ENCODE measurements at places on chromosomes 12 and 14. TPM values are rescaled to one million over a fixed set of nuclear protein-coding genes. Genes with fewer than 3 reads are reported as not detected.

DNA sequence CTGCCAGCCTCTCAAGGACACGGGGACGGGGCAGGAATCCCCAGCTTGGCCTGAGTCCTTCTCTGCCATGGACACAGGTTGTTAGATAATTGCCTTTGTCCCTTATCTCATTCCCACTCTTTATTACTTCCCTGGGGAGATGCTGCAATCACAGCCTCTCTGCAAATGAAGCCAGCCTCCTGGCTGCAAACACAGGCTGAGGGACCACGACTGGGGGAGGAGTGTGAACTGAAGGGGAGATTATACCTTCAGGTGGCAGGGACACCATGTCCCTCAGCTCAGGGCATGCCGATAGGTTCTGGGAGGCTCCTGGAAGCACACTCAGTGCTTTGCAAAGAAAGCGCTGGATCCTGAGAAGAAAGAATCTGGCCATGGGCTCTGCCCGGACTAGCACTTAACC is 16.1 kb upstream of the CHGA start:
- peaks cover 14% of the 10 kb centered on the region for H3K4me1 ChIP-seq
- no peak for DNase-seq
- H3K4me3 ChIP-seq: no peak overlapping the region
- H3K36me3 ChIP-seq: no peaks in the 10 kb centered on the region

GRCh38 chr14:74941676-74942097 is 13.7 kb downstream of the PGF start:
- no peaks in the 10 kb centered on the region for H3K27me3 ChIP-seq
- H3K4me1 ChIP-seq: peaks cover 25% of the 10 kb centered on the region

GRCh38 chr14:80055667-80056496 is 155.4 kb downstream of the DIO2 start:
- no peak overlapping the region for H3K27ac ChIP-seq
- no peaks in the 10 kb centered on the region for H3K36me3 ChIP-seq
- no peaks in the 10 kb centered on the region for H3K4me1 ChIP-seq
- no peak for DNase-seq
- H3K27me3 ChIP-seq: peaks cover 7% of the 10 kb centered on the region
- H3K4me3 ChIP-seq: no peak overlapping the region

Gene AJUBA
- 1.0 TPM for total RNA-seq

Gene PROX2
- 0.87 TPM for total RNA-seq

- peaks cover 38% of the 10 kb centered on the region for H3K4me1 ChIP-seq
- H3K36me3 ChIP-seq: peaks cover 2% of the 10 kb centered on the region
- DNase-seq: peak; percentile 50
- no peaks in the 10 kb centered on the region for H3K27me3 ChIP-seq
- H3K4me3 ChIP-seq: peak overlapping the region; percentile 60
- H3K27ac ChIP-seq: peak overlapping the region; percentile 90
These were observed 106.6 kb downstream of the BRMS1L start for GRCh38 chr14:35932659-35933159.

DNA sequence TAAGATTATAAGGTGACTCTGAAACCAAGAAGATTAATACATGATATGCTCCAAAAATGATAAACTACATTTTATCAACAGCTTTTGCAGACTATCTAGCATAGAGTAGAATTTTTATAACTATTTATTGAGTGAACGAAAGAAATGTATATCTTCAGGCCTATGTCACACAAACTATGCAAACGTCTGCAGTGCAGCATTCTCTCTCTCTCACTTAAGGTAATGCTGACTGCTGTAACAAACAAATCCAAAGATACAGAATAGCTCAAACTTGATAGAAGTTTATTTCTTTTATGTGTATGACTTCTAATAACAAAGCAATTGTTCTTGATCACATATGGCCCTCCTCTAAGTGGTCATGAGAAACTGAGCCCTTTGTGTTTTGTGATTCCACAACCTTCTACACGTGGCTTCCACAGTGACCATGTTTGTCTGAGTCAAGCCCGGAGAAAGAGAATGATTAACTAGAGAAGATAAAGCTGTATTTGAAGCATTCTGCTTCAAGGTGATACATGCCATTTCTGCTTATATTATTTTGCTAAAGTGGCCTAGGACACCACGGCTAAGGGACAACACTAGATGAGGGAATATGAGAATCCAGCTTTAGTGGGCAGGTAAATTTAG is 1352.7 kb upstream of the TMEM132C start:
- H3K36me3 ChIP-seq: no peaks in the 10 kb centered on the region
- DNase-seq: no peak
- H3K4me1 ChIP-seq: no peaks in the 10 kb centered on the region
- H3K4me3 ChIP-seq: no peak overlapping the region
- peaks cover under 1% of the 10 kb centered on the region for H3K27me3 ChIP-seq
- no peak overlapping the region for H3K27ac ChIP-seq

DNA sequence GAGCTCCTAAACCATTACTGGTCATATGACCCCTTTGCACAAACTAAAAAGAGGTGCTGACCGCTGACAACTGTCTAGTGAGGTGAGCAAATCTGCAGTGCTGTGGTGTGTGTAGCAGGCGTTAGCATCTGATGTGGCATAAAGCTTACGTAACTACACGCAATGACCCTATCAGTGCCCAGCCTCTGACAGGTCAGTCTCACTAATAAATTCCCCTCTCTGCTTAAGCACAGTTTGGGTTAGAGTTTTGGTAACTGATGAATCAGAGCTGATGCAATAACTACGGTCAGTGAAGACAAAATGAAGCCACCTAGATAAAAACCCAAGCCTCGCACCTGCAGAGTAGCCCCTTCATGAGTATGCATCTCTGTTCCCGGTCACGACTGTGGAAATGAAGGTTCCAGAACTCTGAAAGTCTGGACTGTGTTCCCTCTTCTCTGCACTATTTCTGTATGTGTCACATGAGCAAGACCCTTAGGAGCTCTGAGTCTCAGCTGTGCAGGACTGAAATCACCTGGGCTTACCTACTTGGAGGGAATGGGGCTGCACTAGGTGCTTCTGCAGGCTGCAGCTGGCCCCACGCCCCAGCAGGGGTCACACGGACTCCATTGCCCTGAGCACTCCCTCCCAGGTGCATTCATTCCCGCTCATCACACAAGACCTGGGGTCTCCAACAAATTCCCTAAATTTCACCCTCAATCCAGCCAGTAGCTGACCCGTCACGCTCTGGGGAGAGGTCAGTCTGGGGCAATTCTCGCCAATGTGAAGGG is 54.4 kb downstream of the RIMBP2 start:
- H3K4me1 ChIP-seq: no peaks in the 10 kb centered on the region
- H3K27ac ChIP-seq: no peak overlapping the region
- no peaks in the 10 kb centered on the region for H3K36me3 ChIP-seq
- DNase-seq: no peak
- no peak overlapping the region for H3K4me3 ChIP-seq

Gene ZNF385A
- total RNA-seq: 1.1 TPM

DNA sequence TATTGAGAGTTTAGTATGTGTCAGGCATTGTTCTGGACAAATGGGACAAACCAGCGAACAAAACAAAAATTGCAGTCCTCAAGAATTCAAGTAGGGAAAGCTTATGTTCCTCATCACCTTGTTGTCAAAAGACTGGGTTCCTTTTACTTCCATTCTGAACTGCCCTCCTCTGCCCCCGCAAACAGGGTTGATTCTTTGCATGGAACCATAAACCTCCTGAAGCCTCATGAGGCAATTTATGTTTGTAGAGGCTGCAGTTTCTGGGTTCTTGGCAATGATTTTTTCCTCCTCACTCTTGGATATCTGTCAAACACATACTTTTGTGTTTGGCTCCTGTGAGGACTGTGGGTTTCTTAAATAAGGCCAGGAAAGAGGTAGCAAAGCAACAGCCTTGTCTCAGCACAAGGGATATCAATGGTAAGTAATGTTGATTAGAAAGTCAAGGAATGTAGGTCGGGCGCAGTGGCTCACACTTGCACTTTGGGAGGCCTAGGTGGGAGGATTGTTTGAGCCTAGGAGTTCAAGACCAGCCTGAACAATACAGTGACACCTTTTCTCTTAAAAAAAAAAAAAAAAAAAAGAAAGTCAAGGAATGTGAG is 13.9 kb downstream of the COPZ1 start:
- H3K36me3 ChIP-seq: peaks cover 6% of the 10 kb centered on the region
- no peak overlapping the region for H3K27ac ChIP-seq
- peaks cover 8% of the 10 kb centered on the region for H3K4me1 ChIP-seq
- no peak for DNase-seq

GRCh38 chr14:89598548-89599186 is 181.6 kb upstream of the FOXN3 start:
- peaks cover 75% of the 10 kb centered on the region for H3K36me3 ChIP-seq
- no peaks in the 10 kb centered on the region for H3K27me3 ChIP-seq
- no peak overlapping the region for H3K4me3 ChIP-seq
- no peak for DNase-seq
- H3K27ac ChIP-seq: no peak overlapping the region
- H3K4me1 ChIP-seq: peaks cover 26% of the 10 kb centered on the region

Gene GPRC5D
- not detected for total RNA-seq

DNA sequence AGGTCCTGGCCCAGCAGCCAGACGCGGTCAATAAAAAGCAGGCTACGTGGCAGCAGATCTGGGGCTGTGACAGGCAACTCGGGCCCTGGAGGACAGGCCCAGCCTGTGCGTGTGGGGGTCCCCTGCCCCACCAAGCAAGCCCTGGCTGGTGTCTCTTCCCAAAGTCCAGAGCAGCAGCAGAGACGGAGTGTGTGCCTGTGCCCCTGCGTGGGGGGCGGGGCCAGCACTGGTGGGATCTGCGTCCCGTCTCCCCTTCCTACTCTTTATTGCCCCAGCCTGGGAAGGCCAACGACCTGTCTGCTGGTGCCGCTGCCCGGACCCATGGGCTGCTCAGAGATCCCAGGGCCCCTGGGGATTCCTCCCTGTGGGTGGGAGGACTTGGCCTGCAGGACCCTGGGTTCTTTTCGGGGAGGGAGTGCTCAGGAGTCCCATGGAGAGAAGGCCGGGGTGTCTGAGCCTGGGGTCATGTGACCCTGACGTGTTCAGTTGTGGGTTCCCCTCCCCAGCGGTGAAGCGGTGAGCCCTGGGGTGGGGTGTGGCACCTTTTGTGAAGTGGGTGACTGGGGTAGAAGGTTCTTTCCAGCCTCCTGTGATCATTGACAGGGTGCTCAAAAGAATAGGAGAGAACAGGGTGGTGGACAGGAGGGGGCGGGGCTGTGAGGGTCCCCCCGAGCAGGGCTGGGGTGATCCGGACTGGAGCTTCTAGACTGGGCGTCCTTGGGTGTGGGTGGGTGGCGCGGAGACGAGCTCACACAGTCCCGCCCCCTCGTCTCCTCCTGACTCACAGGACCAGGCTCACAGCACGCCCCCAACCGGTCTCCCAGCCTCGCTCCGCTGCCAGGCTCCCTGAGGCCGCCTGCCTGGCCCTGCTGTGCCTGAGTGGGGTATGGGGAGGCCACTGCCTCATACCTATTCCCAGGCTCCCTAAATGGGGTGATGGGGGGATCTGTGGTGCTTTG is 22.4 kb downstream of the ASPG start:
- H3K27me3 ChIP-seq: no peaks in the 10 kb centered on the region
- H3K4me1 ChIP-seq: no peaks in the 10 kb centered on the region
- peak; percentile 2 for DNase-seq

GRCh38 chr12:46414591-46415268 is 42.2 kb upstream of the SLC38A2 start:
- H3K27ac ChIP-seq: no peak overlapping the region
- no peaks in the 10 kb centered on the region for H3K36me3 ChIP-seq
- DNase-seq: no peak
- H3K4me3 ChIP-seq: no peak overlapping the region
- no peaks in the 10 kb centered on the region for H3K27me3 ChIP-seq

Gene NRXN3
- not detected for total RNA-seq

- H3K4me3 ChIP-seq: no peak overlapping the region
- no peaks in the 10 kb centered on the region for H3K36me3 ChIP-seq
- no peaks in the 10 kb centered on the region for H3K4me1 ChIP-seq
- peak; percentile 68 for DNase-seq
These were observed 32.2 kb upstream of the GNG2 start for GRCh38 chr14:51828017-51828797.

DNA sequence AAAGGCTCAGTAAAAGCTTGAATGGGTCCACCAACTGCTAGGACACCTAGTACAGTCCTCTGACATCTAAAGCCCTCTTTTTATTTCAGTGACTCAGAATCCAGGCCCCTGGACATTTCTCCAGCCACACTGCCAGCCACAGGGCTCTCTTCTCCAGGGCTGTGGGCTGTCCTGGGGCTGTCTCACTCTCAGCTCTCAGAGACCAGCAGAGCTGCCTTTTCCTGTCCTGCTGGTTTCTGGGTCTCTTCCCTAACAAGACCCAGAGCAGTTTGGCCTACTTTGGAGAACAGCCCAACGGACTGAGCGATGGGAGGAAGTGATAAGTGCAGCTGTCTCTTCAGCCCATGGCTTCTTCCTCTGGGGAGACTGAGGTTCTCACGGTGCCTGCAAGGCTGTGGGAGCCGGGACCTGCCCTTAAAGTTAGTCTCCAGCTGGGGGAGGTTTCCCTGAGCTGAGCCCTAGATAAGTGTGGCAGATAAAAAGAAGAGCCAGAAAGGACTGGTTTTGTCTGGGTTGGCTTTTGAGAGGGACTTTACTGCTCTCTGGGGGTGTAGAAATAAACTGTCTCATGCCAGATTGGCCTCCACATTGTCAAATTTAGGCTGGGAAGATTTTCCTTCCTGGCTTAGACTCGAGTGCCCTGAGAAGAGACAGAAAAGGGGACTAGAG is 979.8 kb downstream of the VRK1 start:
- no peak for DNase-seq
- no peak overlapping the region for H3K4me3 ChIP-seq
- no peaks in the 10 kb centered on the region for H3K27me3 ChIP-seq
- H3K4me1 ChIP-seq: peaks cover 8% of the 10 kb centered on the region
- no peak overlapping the region for H3K27ac ChIP-seq

- peak overlapping the region; percentile 85 for H3K27ac ChIP-seq
- H3K27me3 ChIP-seq: no peaks in the 10 kb centered on the region
- peak overlapping the region; percentile 92 for H3K4me3 ChIP-seq
- peak; percentile 66 for DNase-seq
- peaks cover 18% of the 10 kb centered on the region for H3K4me1 ChIP-seq
These were observed 2.2 kb downstream of the CDK2AP1 start for GRCh38 chr12:123269395-123269892.

DNA sequence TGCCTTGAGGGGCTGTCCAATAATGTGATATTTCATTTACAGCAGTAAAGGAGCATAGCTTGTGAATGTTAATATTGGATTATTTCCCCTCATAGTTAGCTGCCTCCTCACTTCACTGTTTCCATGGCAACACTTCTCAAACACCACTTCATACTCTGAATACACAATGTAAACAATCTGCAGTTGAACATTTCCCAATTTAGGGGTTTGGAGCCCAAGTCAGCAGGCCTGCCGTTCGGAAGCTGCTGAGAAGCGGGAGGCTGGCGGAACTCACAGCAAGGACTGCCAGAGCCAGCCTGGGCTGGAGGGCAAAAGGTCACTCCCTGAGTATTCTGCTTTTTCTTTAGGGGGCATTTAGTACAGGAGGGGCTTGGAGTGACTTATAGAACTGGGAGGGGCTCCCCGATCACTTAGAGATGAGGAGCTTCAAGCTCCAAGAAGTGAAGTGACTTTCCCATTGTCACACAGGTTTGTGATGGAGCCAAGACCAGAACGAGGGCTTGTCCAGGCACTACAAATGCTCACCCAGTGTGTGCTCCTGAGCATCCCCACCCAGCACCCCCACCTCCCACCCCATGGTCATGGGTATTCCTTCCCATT is 12.1 kb upstream of the SLC24A4 start:
- no peak overlapping the region for H3K27ac ChIP-seq
- no peaks in the 10 kb centered on the region for H3K36me3 ChIP-seq
- no peak overlapping the region for H3K4me3 ChIP-seq

Gene SIX4
- total RNA-seq: 0.04 TPM

GRCh38 chr12:835754-836518 is 83.6 kb downstream of the WNK1 start:
- DNase-seq: no peak
- no peak overlapping the region for H3K4me3 ChIP-seq
- peaks cover 13% of the 10 kb centered on the region for H3K36me3 ChIP-seq
- peaks cover 15% of the 10 kb centered on the region for H3K4me1 ChIP-seq

All from activated naive CD8-positive, alpha-beta T cell treated with anti-CD3 and anti-CD28 coated beads for 36 hours (primary cell).